ENCODE measurements at places on chromosomes 1 and 21. TPM values are rescaled to one million over a fixed set of nuclear protein-coding genes. Genes with fewer than 3 reads are reported as not detected.

The TIE1 gene
- total RNA-seq = 0.87 TPM

The CACHD1 gene
- total RNA-seq = 28.3 TPM

The RNF186 gene
- not detected for total RNA-seq

GRCh38 chr1:3543076-3544039, 68.0 kb downstream of the MEGF6 start:
- DNase-seq = peak; percentile 90

DNA sequence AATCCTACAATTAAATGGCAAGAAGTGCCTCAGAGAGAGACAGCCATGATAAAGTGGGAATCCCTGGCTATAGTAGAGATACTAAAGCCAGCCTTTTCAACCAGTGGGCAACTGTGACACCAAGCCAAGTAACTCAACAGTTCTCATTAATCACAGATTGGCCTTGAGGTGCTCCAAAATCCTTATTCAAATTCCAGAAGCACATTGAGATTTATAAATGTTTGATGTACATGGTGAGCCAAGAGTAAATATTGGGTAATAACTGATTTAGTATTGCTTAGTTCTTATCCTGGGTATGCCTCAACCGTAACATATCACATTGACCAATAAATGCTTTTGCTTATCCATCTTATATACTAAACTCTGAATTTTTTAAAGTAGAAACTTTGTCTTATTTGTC, 17.1 kb downstream of the HAO2 start:
- no peak for DNase-seq

GRCh38 chr21:31914472-31914871, 41.7 kb downstream of the HUNK start:
- no peak for DNase-seq

DNA sequence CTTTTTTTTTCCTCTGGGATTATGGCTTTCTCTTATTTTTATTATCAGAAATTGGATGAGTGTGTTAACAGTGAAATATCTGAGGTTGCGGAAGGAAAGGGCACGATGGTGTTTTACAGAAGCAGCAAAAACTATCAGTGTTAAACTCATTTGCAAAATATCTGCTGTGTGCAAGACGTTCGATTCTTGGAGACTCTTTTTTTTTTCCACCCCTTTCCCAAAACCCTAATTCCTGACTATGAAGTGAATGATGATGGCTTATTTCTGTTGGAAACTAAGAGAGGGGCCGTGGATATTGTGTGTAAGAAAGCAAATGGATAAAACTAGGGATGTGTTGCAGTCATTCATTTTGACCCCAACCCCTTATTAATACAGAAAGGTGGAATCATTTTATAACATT, 677 bp downstream of the NCAM2 start:
- DNase-seq = no peak

DNA sequence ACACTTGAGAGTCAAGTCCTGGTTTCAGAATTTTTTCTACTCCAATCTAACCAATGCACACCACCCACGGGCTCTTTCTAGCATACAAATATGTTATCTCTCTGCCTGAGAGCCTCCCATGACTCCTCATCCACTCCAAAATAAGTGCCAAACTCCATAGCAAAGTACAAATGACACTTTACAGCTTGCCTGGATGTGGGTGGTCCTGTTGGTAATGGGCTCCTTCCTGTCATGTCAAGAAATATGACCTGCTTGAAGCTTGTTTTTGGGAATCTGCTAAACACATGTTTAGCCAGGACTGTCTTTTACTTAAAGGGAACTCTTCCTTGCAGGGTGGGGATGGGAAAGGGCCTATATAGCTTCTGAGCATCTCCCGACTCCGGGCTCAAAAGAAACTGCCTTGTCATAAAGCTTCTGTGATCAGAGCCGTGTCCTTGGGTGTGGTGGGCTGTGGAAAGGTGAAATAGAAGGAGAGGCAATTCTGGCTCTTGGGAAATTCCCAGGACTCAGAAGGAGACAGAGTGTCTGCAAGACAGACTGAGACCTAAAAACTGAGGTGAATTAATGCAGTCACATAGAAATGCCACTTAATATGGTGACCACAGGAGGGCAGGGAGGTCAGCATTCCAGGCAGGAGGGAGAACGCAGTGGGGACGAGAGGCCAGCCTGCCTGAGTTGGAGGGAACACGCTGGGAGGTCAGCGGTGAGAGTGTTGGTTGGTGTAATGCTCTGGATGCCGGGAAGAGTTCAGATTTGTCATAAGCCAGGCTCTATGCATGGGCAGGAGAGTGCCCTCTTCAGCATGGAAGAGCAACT, 6.1 kb upstream of the IGFN1 start:
- DNase-seq = peak; percentile 78

- DNase-seq = peak; percentile 65
Measured at GRCh38 chr1:88773540-88774150, 89.6 kb downstream of the PKN2 start.

DNA sequence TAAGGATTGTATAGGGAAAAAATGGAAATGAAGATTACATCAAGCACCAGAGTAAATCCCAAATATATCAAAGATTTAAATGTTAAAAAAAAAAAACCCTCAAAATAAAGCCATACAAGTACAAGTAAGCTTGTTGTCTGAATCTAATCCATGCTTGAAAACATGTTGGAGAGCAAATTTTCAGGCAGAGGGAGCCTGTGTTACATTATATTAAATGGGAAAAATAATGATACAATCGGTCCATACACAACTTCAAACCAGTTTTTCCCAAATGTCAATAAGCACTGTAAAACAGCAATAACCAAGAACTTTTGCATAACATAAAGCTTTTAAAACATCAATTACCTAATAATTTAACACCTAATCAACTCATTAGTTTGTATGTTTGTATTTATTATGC, 949.4 kb upstream of the ADGRL4 start:
- DNase-seq = no peak

DNA sequence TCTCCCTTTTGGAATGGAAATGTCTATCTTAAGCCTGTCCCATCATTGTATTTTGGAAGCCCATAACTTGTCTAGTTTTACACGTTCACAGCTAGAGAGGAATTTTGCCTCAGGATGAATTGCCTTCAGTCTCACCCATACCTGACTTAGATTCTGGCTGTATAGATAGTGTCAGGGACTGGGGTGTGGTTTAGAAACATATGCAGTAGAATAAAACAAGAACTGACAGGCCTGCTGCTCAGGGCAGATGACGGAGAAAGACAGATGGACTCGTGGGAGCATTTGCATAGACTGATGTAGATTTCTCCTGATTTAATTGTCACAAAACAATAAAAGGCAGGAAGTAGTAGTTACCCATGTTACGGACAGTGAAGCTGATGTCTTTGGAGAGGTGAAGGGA, 166.7 kb downstream of the UCK2 start:
- no peak for DNase-seq

DNA sequence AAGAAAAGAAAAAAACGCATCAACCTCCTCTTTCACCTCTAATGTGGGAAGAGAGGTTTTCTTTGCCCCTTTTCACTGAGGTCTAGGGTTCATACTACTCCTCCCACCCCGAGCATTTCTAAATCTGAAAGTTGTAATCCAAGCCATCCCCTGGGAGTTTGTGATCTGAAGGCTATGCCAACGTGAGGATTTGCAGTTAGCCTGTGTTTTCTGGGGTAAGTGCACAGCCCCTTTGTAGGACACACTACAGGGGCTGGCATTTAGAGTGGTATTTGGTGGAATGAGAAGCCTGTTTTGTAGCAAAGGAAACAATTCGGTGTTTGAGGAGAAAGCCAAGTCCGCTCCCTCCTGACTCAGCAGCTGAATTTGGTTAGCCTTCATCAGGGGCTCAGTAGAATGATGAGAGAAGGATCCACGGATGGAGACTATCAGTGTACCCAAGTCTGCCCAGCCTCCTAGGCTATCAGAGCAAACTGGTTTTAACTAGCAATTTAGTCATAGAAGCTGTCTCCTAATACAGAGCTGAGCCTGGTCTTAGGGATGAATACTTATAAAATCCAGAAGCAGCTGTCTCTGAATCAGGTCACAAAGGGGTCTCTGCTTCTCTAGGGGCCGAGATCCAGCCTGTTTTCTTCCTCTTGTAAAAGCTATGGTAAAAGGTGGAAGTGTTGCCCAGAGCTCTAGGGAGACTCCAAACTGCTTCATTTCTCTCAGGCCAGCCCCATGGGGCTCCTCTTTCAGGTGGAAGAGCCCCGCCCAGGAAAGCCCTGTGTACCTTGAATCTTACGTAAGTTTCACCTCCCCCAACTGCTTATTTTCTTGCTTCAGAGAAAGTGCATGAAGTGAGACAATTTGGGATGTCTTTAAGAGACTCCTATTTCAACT, 2.1 kb downstream of the PCP4L1 start:
- DNase-seq = no peak

Measured in astrocyte (in vitro differentiated cells and primary cell).